Kidney epithelial cell (primary cell): ENCODE measurements at places on chromosomes 12 and 14.

DNA sequence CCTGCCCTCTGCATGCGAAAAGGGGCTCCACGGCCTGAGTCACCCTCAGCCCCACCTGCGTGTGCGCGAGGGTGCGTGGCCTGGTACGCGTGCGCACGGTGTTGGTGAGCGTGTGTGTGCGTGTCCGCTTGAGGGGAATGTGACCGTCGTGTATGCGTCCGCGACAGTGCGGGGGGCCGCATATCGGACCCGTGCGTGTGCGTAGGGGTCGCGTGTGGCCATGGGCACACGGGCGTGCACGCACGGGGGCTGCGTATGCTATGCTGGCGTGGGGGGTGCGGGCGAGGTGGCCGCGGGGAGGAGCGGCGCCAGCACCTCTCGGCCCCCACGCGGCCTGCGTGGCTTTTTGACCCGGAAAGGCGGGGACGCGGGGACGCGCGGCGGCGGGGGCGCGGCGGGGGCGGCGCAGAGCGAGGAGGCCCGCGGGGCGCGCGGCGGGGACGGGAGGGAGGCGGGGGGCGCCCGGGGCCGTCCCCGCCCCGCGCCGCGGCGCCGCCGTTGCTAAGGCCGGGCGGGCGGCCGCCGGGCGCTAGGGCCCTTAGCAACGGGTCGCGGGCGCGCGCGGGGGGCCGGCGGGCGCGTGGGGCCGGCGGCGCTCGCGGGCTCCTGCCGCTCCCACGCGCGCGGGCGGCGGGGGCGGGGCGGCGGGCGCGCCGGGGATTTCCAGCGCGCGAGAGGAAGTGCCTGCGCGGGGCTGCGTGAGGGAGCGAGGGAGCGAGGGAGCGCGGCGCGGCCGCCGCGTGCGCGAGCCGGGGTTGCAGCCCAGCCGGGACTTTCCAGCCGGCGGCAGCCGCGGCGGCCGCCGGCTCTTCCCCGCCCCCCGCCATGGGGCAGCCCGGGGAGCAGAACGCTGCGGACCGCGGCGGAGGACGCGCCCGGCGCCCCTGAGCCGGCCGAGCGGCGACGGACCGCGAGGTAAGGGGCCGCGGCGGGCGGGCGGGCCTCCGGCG is at the start of gene TRAF3:
Gene TRAF3 (plus strand): TSS at position 689 of the 950 bp plus-strand sequence. CDS start 92,753 bp downstream, outside the sequence.
- no peak for DNase-seq

GRCh38 chr14:54354968-54355641 is 41.7 kb upstream of the CDKN3 start:
- no peak for DNase-seq

- no peak for DNase-seq
These were observed 606.1 kb downstream of the SLC16A7 start for GRCh38 chr12:60201891-60202290.

DNA sequence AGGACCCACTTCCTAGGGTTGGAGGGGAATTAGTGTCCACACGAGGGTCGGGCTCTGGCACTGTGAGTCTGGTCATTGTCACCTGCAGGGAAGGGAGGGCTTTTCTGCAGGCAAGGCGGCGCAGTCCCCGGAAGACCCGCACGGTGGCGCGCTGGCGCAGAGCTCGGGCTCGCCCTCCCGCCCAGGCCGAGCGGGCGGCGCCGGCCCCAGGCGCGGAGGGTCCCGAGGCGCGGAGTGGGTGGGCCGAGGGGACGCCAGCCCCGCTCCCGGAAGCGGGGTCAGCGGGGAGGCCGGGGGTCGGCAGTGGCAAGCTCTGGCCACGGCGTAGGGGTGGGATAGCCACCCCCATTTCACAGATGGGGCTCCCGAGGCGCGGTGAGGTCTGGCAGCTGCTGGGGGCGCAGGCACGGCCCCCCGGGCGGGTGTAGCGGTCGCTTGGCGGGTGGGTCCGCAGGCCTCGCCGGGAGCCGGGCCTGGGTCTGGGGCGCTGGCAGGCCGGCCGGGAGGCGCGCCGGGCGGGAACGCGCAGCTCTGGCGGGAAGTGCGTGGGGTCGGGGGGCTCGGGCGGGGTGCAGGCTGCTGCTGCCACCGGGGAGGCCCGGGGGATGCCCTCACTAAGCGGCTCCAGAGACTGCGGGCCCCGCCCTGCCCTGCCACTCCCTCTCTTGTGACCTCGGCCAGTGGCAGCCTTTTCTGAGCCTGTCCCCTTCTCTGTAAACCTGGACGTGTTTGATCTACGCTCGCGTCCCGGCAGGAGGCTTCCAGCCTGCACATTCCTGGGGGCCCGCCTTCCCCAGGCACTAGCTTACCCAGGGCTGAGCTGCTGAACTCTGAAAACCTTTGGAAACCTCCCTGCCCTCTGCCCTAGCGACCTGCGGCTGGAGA is 46.1 kb downstream of the CYP46A1 start:
- DNase-seq = no peak

- DNase-seq = no peak
These were observed 126.7 kb downstream of the TMEM132D start for GRCh38 chr12:129776977-129777667.

- DNase-seq = no peak
These were observed 66.4 kb upstream of the GPATCH2L start for GRCh38 chr14:76085358-76085757.

DNA sequence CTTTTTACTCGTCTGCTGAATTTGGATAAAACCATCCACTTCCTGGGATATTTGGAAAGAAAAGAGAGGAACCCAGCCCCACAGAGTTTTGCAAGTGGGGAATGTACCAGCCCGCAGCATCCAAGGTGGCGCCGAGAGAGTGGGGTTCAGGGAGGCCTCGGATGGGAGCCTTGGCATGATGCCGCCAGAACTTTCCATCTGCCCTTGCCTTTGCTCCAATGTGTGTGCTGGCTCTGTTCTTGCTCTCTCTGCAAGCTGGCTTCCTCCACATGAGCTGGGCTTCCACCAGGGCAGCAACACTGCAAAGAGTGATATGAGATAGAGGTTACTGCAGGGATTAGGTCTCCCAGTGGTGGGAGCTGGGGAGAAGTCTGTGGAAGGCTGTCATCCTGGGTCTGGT is 6.6 kb upstream of the SERPINA12 start:
- DNase-seq = no peak

DNA sequence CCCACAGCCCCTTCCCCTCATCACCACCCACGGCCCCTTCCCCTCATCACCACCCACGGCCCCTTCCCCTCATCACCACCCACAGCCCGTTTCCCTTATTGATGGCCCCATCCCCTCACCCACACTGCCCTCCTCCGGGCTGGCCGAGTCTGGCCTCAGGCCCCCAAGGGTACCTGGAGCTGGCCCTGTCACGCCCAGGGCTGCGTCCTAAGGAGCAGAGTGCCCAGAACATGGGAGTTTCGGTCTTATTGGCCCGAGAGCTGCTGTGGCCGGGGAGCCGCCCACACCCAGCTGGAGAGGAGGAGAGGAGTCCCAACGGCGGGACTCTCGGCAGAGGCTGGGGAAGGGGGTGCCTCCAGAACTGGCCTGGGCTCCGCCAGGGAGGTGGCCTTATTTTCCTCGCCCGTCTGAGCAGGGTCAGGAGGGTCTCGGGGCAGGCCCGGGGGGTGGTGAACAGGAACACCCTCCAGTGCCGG is 182.3 kb downstream of the KIF26A start:
- no peak for DNase-seq

DNA sequence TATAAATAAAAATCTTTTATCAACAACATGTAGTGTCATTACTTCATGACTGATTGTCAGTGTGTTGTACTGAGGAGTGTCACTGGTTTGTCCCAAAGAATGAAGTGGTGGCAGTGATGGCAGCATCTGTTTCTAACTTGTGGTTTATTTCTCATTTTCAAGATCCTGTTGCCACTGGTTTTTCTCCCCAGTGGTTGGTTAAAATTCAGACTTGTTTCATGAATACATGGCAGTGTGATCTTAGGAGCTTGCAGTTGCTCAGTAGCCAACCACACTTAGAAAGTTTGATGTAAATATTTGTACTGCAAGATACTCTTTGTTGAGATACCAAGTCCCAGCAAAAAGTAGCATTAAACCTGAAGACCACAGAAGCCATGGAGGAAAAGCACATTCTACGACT is 69.8 kb downstream of the PLEKHA5 start:
- no peak for DNase-seq

DNA sequence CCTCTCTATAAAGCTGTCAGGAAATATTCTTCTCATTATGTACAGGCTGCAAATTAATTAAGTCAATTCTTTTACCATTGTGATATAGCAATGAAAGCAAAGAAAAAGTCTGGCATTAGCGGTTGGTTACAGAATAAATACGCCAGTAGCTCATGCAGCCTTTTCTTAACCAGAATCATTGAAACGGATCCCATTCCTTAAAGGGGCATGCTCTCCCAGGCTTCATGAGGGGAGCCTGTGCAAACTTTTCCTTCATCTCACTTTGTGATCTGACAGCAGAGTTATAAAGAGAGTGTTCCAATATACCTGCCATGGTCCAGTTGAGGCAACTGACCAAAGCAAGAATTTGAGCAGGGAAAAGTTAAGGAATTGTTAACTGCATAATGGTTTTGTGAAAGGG is 337.7 kb downstream of the EMP1 start:
- DNase-seq = no peak

DNA sequence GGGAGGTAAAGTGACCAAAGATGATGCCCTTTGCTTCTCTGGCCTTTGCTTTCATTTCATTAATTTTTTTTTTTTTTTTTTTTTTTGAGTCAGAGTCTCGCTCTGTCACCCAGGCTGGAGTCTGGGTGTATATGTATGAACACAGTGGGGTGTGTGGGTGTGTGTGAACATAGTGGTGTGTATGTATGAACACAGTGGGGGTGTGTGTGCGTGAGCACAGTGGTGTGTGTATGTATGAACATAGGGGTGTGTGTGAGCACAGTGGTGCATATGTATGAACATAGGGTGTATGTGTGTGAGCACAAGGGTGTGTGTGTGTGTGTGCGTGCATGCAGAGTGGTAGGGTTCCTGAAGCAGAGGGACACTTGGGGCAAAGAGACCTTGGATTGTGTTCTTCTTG is 9.6 kb downstream of the KLC1 start:
- DNase-seq = no peak

DNA sequence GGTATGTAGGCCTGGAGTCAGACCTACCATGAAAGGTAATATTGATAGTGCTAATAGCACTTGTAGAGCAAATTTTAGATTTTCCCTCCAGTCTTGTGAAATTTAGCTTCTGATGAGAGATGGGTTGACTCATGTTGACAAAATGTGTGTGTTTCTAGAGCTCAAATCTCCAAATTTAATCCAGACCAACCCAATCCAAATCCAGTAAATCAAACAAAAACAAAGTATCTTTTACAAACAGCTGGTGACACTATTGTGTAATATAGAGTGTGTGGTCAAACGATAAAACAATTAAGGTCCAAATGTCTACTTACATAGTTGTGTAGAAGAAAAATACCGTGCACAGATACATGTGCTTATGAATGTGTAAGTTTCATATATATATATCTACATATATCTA is 63.4 kb upstream of the KITLG start:
- DNase-seq = no peak

DNA sequence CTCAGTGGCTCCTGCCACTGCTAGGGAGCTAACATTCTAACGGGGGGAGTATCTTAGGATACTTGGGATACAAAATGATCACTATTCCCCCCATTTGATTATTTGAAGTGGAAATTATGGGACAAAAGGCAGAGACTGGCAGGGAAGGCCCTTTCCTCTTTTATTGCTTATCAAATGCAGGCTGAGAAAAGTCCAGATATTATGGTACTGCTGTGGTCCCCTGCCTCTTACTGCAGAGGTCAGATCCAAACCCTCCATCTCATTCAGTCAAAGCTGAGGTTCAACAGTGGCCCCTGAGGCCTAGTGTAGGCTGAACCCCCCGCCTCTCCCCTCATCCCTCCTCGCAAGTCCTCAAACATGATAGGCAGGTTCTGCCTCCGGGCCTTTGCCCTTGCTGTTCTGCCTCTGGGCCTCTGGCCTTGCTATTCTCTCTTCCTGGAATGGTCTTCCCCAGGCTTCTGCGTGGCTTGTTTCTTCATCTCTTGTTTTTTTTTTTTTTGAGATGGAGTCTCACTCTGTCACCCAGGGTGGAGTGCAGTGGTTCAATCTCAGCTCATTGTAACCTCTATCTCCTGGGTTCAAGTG is 34.2 kb downstream of the KRT80 start:
- no peak for DNase-seq

GRCh38 chr14:77158175-77158881 is 16.7 kb upstream of the ZDHHC22 start:
- DNase-seq = no peak

DNA sequence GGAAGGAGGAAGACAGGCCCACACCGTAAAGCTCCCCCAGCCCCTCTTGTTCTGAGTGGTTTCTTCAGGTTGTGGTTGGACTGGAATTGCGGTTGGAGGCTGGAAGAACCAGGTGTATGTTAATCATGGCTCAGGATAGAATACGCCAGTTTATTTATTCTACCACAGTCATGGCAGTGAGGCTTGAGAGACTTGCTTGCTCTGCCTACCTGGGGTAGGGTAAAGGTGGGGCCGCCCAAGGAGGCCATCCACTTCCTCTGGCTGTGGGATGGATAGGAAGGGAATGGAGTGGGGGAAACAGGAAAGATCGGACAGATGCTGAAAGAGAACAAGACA is 8.1 kb downstream of the SHMT2 start:
- no peak for DNase-seq

DNA sequence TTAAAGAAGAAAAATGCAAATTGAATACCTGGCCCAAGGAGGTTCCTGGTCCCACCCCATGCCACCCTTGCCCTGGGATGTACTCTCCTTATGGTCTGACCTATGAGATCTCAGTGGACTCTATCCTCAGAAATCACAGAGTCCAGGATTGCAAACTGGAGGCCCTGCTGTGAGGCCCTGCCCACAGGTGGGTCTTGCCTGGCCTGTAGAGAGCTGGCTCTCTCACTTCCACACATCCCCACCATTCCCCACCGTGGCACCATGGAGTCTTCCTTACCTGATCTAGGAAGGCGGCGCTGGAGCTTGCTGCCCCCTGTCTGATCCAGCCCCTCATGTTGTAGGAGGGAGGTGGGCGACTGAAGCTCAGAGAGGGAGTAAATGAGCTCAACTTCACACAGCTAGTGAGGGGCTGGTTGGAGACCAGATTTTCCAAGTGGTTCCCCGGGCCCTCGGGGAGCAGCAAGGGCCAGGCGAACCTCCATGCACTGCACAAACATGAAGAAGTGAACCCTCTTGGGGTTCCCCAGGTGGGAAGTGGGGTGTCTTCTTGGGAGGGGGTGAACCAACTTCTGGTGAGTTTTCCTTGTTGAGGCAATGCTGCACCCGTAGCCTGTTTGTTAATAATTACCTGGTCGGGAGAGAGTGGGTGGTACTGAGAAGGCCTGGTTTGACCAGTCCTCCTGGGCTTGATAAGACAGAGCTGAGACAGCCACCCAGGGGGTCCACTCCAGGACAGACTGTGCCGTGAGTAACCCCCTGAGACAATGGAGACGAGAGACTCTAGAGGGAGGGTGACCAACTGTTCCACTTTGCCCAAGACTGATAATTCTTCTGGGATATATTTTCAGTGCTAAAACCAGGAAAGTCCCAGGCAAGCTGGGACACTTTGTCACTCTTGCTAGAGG is at the start of gene SERPINA4:
Gene SERPINA4 (plus strand): TSS at position 692 of the 905 bp plus-strand sequence. CDS start 2,041 bp downstream, outside the sequence.
- DNase-seq = no peak

DNA sequence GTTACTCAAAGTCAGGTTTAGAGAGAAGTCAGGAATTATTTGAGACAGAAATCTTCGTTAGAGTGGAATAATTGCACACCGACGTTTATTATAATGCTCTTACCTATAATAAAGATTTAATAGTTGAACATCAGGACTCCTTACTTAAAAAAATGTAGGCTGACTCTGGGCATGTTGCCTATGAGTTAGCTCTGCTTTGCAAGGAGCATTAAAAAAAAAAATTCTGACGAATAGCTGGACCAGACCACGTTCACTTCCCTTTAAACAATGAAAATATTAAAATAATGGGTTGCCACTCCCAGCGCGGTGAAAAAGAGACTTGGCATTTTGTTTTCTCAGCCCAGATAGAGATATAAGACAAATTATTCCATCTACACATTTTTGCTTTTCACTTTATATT is 574 bp upstream of the FANCM start:
- DNase-seq = no peak
